ENCODE measurements at places on chromosomes 13 and 19. TPM values are rescaled to one million over a fixed set of nuclear protein-coding genes. Genes with fewer than 3 reads are reported as not detected.

GRCh38 chr19:10201176-10201575 lies 6.4 kb upstream of the DNMT1 start:
- no peak for ATAC-seq

- ATAC-seq: peak; percentile 43
Observed at GRCh38 chr13:48232420-48233045, 473 bp upstream of the ITM2B start.

DNA sequence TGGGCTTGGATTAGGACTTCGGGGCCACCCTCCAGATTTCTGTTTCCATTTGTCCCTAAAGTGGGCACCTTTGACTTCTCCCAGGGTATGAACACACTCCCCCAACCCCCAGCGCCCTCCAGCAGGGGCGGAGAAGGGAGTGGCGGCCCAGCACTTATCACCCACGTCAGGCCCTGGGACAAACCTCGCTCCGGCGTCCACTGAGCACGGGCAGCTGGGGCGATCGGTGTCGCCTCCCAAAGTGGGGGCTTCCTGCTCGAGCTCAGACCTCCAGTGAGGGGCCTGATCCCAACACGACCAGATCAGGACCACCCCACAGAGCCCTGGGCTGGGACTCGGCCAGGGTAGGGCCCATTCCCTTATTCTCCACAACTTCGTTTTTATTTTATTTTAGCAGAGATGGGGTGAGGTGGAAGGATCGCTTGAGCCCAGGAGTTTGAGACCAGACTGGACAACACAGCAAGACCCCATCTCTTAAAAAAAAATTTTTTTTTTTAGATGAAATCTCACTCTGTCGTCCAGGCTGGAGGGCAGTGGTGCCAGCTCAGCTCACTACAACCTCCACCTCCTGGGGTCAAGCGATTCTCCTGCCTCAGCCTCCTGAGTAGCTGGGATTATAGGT lies 3.7 kb upstream of the TCF3 start:
- ATAC-seq: no peak

GRCh38 chr13:111876506-111876905 lies 190.4 kb upstream of the SOX1 start:
- no peak for ATAC-seq

DNA sequence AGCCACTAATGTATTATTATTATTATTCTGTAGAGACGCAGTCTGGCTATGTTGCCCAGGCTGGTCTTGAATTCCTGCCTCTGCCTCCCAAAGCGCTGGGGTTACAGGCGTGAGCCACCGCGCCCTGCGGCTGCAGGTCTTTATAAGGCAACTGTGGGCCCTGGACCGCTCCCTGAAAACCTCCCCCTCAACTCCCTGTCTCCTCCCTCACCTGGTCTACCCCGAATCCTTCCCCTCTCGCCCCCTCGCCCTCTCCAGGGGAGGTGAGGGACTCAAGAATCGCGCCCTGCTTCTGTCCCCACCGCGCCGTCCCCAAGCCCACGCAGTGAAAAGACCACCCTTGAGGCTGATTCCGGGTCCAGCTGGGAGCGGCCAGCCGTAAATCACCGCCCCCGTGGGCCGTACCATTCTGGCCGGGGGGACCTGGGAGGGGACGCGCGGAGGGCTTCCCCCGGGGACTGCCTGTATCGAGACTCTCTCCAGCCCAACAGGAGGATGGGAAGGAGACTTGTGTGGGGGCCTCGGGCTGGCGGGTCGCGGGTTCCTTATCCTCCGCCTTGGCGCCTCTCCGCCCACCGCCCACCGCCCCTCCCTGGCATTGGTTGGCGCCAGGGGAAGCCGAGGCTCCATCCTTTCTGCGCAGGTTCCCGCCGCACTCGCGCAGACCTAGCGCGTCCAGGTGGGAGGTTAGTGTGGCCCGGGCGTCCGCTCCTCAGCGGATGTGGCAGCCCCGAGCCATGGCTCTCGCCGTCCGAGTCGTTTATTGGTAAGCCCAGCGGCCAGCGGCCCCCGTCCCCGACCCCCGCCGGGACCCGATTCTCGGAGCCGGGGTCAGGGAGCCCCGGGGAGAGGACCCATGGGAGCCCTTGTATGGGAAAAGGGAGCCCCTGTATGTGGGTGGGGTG lies at the start of gene SELENOW:
Gene SELENOW, plus strand, starts transcription at position 655 of the 905 bp plus-strand sequence. Its CDS starts 83 bp downstream, at position 738.
- peak; percentile 78 for ATAC-seq

DNA sequence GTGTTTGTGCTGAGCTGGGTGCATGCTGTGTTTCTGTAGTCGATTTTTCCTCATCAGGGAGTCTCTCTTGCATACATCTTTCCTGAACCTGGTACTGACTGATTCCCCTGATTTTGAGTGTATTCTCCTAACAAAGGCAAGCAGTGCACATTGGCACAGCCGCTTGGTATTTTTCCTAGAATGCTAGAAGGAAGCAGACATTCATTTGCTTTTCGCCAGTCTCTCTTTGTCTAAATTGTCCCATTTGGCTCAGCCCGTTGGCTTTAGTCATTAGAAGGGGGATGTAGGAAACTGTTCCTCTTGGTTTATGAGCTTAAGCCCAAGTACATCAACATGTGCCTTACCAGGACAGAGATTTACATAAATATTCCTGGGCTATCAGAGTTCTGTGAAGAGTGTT lies 266.1 kb upstream of the TMTC4 start:
- ATAC-seq: no peak

GRCh38 chr19:49588365-49589122 lies 2.4 kb upstream of the PRR12 start:
- ATAC-seq: no peak

- no peak for ATAC-seq
Observed at GRCh38 chr13:101452519-101453485, at the start of gene ITGBL1. Gene ITGBL1 (plus strand): TSS chr13:101452675. CDS start chr13:101452834, 159 bp downstream.

DNA sequence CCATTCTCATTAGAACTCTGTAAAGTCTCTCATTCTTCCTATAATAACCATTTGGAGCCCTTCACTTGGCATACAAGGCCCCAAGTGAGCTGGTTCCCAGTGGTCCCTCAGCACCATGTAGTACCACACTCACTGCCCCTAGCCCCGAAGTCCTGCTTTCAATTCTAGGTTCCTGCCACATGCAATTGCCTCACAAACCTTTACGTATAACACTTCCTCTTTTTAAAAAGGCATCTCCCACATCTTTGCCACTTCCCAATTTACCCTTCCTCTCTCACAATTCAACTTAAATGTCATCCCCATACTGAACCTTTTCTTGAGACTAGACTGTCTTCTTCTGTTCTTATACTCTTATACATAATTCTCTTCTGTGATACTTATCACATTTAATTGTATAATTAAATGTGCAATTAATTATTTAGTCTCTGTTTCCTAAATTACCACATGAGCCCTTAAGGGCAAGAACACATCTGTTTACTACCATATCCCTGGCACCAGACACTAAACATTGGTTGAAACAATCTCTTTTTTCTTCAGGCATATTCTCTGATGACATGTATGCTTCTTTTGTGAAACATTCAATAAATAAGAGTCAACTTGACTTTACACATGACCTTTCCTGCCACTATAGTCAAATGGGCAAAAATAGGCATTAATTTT lies 304.0 kb downstream of the SPRY2 start:
- no peak for ATAC-seq

- ATAC-seq: no peak
Observed at GRCh38 chr13:29125934-29126424, 305.8 kb downstream of the MTUS2 start.

- no peak for ATAC-seq
Observed at GRCh38 chr13:21537105-21537504, 66.9 kb downstream of the MICU2 start.

DNA sequence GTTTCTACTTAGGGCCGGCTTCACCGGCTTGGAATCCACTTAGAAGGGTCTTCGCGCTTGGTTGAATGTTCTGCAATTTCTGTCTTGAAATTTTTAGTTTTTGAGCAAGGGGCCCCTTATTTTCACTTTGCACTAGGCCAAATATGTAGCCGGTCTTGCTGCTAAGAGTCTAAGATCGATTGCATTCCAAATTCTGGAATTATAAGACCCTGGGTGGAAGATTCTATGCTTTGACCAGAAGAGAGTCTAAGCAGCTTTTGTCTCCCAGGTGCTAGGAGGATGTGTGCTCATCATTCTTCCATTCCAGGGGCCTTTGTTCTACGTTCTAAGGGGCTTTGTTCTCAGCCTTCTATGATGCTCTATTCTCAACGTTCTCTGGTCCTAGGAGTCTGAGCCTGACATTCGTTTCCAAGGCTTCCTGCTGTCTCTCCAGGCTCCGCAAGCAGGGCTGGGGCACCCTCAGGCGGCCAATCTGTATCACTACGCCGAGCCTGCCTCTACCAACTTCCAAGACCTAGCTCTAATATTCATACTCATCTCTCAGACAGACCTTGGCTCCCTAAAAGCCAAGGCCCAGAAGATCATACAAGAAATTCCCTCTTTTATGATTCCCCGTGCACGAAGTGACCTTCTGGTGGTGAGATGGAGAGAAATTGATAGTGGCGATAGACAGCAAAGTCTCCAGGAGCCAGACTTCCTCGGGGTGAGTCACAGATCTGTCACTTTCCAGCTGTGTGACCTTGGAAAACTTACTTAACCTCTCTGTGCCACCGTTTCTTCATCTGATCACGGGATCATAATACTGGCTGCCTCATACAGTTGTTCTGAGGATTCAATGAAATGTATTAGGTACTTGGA lies 982 bp upstream of the DACT3 start:
- peak; percentile 66 for ATAC-seq

DNA sequence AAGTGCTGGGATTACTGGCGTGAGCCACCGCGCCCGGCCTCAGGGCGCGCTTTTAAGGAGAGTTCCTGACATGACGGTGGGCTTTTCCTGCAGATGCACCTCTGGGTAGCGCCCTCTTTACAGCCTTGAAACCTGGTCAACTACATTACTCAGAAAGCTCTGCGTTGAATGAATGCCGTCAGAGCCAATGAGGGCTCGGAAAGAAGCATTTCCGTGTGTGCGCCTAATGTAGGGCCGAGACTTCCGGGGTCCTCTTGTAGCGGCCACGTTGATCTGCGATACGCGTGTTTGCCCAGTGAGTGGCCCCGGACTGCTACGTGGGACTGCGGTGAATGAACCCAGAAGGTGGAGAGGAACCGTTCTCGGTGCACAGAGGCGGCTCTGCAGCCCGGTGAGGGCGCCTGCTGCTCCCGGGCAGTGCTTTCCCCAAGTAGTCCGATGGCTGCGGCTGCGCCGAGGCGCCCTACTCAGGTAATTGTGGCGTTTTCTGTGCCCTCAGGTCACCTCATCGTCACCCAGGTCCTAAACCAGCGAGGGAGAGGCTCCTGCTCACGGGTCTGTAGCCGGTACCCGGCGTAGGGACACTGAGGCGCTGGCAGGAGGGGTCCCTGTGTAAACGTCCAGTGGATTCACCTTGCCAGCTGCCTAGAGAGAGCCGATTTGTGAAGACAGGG lies 4.9 kb upstream of the ZNF552 start:
- peak; percentile 89 for ATAC-seq

Gene MBD3L3
- not detected for total RNA-seq

Gene KMT5C
- 4.4 TPM for total RNA-seq

Gene ZNF426
- 31.2 TPM for total RNA-seq

Gene FREM2
- 0.40 TPM for total RNA-seq

Gene SKA3
- 7.7 TPM for total RNA-seq

Gene CD79A
- 2.6 TPM for total RNA-seq
